ENCODE measurements at places on chromosomes 11 and 22.
A peak's percentile ranks its signal among the peaks of the same experiment; 100 is the strongest.

DNA sequence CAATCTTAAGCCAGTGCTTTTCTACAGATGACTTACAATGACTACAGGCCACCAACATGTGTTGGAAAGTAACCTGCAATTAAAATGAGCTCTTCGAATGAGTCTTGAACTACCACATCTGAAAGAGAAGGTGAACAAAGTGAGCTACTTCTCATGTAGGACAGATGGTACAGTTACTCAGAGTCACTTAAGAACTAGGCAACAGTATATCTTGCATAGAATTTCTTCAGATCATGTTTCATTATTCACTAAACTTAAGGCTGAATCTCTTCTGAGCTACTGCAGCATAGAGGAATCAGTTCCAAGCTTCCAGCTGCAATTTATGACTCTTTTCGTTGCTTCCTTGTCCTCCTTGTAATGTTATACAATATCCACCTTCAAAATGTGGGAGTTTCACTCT is 270.9 kb downstream of the TTC28 start:
- DNase-seq = no peak
- no peak overlapping the region for H3K27ac ChIP-seq
- no peaks in the 10 kb centered on the region for H3K36me3 ChIP-seq
- H3K4me1 ChIP-seq = no peaks in the 10 kb centered on the region
- no peak overlapping the region for H3K4me3 ChIP-seq

GRCh38 chr11:86477495-86478155 is 102.9 kb downstream of the CCDC81 start:
- H3K27ac ChIP-seq = peak overlapping the region; percentile 1
- no peaks in the 10 kb centered on the region for H3K36me3 ChIP-seq
- H3K4me1 ChIP-seq = no peaks in the 10 kb centered on the region
- no peak overlapping the region for H3K4me3 ChIP-seq
- peak; percentile 49 for DNase-seq

DNA sequence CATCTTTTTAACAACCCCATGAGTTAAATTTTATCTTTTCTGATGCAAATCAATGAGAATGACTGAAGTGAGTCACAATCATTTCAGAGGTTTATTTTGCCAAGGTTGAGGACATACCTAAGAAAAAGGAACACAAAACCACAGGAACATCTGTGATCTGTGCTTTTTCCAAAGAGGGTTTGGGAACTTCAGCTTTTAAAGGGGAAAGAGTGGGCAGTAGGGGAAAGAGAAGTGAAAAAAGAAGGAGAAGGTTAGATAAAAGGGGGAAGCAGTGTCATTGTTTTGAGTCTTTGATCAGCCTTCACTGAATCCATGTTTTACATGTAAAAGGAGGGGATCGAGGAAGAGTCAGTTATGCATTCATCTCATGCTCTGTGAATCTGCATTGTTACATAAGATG is 45.3 kb upstream of the SPON1 start:
- H3K4me1 ChIP-seq = no peaks in the 10 kb centered on the region
- no peak overlapping the region for H3K4me3 ChIP-seq
- no peaks in the 10 kb centered on the region for H3K27me3 ChIP-seq
- no peak for DNase-seq
- no peak overlapping the region for H3K27ac ChIP-seq

GRCh38 chr22:25680956-25681355 is 61.0 kb upstream of the MYO18B start:
- no peak overlapping the region for H3K4me3 ChIP-seq
- no peaks in the 10 kb centered on the region for H3K4me1 ChIP-seq
- H3K27ac ChIP-seq = no peak overlapping the region
- no peaks in the 10 kb centered on the region for H3K36me3 ChIP-seq
- no peak for DNase-seq

GRCh38 chr11:20488352-20488751 is 100.8 kb downstream of the PRMT3 start:
- no peaks in the 10 kb centered on the region for H3K27me3 ChIP-seq
- no peak overlapping the region for H3K27ac ChIP-seq
- no peaks in the 10 kb centered on the region for H3K36me3 ChIP-seq
- DNase-seq = peak; percentile 28

GRCh38 chr11:125210066-125210465 is 45.5 kb downstream of the PKNOX2 start:
- H3K4me3 ChIP-seq = no peak overlapping the region
- no peak overlapping the region for H3K27ac ChIP-seq

DNA sequence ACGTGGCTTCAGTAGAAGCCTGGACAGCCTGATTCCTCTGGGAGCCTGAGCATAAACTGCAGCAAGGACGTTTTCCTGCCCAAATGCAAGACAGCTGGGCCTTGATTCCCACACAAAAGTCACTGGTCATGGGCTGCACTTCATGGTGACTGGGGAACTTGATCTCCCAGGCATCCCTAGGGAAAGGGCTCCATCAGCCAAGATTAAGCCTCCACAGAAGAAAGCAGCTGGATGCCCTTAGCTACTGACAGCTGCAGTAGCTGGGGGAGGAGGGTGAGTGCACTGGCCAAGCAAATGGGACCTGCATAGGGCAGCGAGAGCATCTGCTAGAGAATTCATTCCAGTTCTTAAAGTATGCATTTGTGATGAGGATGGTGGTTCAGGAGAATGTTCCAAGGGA is 267.4 kb upstream of the ISX start:
- no peaks in the 10 kb centered on the region for H3K27me3 ChIP-seq
- H3K27ac ChIP-seq = no peak overlapping the region
- DNase-seq = peak; percentile 50
- H3K36me3 ChIP-seq = no peaks in the 10 kb centered on the region
- H3K4me1 ChIP-seq = peaks cover 11% of the 10 kb centered on the region

GRCh38 chr11:69320756-69321741 is 27.1 kb downstream of the MYEOV start:
- DNase-seq = no peak
- H3K4me3 ChIP-seq = no peak overlapping the region
- no peaks in the 10 kb centered on the region for H3K36me3 ChIP-seq
- no peak overlapping the region for H3K27ac ChIP-seq

DNA sequence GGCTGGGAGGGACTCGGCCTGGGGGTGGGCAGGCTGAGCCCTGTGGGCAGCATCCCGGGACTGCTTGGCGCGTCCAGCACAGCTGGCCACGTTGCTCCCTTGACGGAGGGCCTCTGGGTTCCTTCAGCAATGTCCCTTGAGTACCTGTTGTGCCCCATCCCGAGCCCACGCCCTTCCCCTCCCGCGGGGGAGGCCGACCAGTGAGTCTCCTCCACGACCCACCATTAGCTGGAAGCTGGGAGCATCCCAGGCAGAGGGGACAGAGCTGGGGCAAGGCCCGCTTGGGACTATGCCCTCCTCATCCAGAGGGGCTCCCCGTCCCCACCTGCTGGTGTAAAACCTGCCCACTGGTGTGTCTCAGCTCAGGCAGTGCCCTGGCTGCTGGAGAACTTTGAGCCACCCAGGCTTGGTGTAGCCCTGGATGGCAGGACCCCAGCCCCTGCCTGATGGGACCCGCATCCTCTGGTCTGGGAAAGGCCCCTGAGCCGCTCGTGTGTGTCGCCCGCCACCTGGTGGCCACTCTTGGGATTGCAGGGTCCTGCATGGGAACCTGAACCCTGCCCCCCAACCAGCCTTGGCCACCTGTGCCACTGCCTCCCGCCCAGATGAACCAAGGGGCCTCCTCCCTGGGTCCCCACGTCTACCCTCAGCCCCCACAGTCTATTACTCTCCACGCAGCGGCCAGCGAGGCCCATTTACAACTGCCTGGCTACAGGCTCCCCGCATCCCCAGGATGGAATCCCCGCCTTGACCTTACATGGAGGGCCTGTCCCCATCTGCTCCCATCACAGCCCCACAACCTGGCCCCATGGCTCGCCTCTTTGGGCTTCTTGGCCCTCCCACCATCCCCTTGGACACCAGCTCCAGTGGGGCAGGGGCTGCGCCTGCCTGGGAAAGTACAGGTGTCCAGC is 16.6 kb upstream of the ARHGAP8 start:
- H3K4me1 ChIP-seq = peaks cover 20% of the 10 kb centered on the region
- no peak overlapping the region for H3K4me3 ChIP-seq
- no peaks in the 10 kb centered on the region for H3K36me3 ChIP-seq
- H3K27ac ChIP-seq = no peak overlapping the region
- DNase-seq = peak; percentile 88

GRCh38 chr22:48498526-48499331 is 1328.9 kb downstream of the BRD1 start:
- H3K27me3 ChIP-seq = no peaks in the 10 kb centered on the region
- no peak for DNase-seq
- H3K4me3 ChIP-seq = no peak overlapping the region
- H3K4me1 ChIP-seq = no peaks in the 10 kb centered on the region

- H3K27me3 ChIP-seq = no peaks in the 10 kb centered on the region
- no peak overlapping the region for H3K27ac ChIP-seq
Observed at GRCh38 chr11:109309153-109309552, 112.8 kb upstream of the C11orf87 start.

- peaks cover 36% of the 10 kb centered on the region for H3K4me1 ChIP-seq
- DNase-seq = peak; percentile 20
- H3K27ac ChIP-seq = no peak overlapping the region
- H3K4me3 ChIP-seq = no peak overlapping the region
- no peaks in the 10 kb centered on the region for H3K27me3 ChIP-seq
Observed at GRCh38 chr11:66987158-66987620, 12.1 kb downstream of the C11orf86 start.

GRCh38 chr11:67114275-67114896 is 4.7 kb upstream of the KDM2A start:
- H3K4me1 ChIP-seq = peaks cover 37% of the 10 kb centered on the region
- no peak overlapping the region for H3K4me3 ChIP-seq
- no peak for DNase-seq
- no peaks in the 10 kb centered on the region for H3K27me3 ChIP-seq
- H3K36me3 ChIP-seq = no peaks in the 10 kb centered on the region

GRCh38 chr11:127996825-127997224 is 590.5 kb downstream of the ETS1 start:
- DNase-seq = no peak
- no peaks in the 10 kb centered on the region for H3K36me3 ChIP-seq
- H3K4me1 ChIP-seq = no peaks in the 10 kb centered on the region
- H3K27ac ChIP-seq = no peak overlapping the region

DNA sequence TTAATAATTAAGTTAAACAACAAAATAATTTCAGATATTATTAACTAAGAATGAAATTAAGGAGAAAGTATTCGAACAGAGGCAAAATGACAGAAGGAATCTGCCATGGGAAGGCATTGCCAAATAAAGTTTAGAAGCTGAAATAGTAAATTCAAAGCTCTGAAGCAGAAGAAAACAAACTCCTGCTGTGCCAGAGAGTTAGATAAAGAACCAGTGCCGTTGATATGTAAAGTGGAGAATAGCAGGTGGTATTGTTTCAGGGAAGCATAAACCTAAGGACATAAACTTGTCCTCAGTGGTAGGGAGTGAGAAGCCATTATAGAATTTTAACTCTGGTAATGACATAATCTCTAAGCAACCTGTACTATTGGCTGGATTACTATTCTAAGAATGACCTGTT is 2.7 kb upstream of the HBG2 start:
- no peaks in the 10 kb centered on the region for H3K36me3 ChIP-seq
- H3K27ac ChIP-seq = no peak overlapping the region
- H3K4me3 ChIP-seq = no peak overlapping the region
- no peaks in the 10 kb centered on the region for H3K4me1 ChIP-seq

DNA sequence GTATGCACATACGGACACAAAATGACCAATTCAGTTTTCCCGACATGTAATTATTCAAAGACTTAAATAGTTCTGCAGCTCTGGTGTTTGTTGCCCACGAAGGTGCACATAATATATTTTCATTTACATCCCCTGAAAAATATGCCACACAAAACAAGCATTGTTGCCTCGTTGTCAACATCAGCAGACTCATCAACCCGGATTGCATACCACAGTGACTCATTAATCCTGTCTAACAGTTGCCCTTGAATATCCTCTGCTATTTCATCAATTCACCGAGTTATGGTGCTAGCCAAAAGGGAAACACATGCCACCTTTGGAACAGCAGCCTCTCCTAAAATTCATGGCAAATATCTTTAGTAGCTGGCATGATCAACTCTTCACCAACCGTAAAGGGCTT is 582.2 kb downstream of the LRRC4C start:
- no peaks in the 10 kb centered on the region for H3K36me3 ChIP-seq
- no peaks in the 10 kb centered on the region for H3K27me3 ChIP-seq
- H3K4me3 ChIP-seq = no peak overlapping the region

GRCh38 chr11:100706179-100706578 is 19.1 kb downstream of the ARHGAP42 start:
- no peak for DNase-seq
- no peaks in the 10 kb centered on the region for H3K36me3 ChIP-seq
- H3K4me1 ChIP-seq = peaks cover 5% of the 10 kb centered on the region
- H3K27me3 ChIP-seq = no peaks in the 10 kb centered on the region

GRCh38 chr11:63699896-63700295 is 18.6 kb downstream of the RTN3 start:
- H3K4me3 ChIP-seq = no peak overlapping the region
- H3K36me3 ChIP-seq = no peaks in the 10 kb centered on the region
- no peaks in the 10 kb centered on the region for H3K27me3 ChIP-seq
- H3K27ac ChIP-seq = peak overlapping the region; percentile 45
- DNase-seq = no peak
- H3K4me1 ChIP-seq = peaks cover 22% of the 10 kb centered on the region

GRCh38 chr11:69922596-69923111 is 103.4 kb upstream of the FGF3 start:
- no peaks in the 10 kb centered on the region for H3K4me1 ChIP-seq
- H3K27ac ChIP-seq = no peak overlapping the region
- no peak overlapping the region for H3K4me3 ChIP-seq
- no peaks in the 10 kb centered on the region for H3K36me3 ChIP-seq
- no peaks in the 10 kb centered on the region for H3K27me3 ChIP-seq
- DNase-seq = no peak

GRCh38 chr22:49599039-49599438 is 228.6 kb downstream of the BRD1 start:
- H3K27me3 ChIP-seq = no peaks in the 10 kb centered on the region
- no peak overlapping the region for H3K27ac ChIP-seq
- no peaks in the 10 kb centered on the region for H3K36me3 ChIP-seq
- no peak for DNase-seq
- H3K4me3 ChIP-seq = no peak overlapping the region
